Hippocampal formation (tissue), 2 donors: ENCODE measurements at places on chromosomes 6 and 20.

GRCh38 chr6:22383016-22383415 lies 86.2 kb upstream of the PRL start:
- no peak for DNase-seq

GRCh38 chr6:7236306-7237209 lies 76.4 kb downstream of the SSR1 start:
- DNase-seq = no peak

DNA sequence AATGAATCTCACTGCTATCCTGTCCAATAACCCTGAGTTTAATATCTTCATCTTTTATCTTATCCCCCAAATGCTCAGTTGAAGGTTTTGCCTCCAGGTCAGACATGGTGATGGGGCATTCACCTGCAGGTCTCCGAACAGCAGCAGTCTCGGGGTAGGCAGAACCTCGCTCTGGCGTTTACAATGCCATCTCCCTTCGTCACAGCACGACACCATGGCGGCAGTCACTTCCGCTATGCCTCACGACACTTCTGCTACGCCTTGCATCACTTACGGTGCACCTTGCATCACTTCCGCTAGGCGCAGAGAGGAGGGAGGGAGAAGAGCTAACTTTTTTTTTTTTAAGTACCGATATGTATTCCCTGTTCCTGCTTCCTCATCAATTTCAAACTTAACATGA lies 194.9 kb downstream of the BCAS1 start:
- DNase-seq = no peak

DNA sequence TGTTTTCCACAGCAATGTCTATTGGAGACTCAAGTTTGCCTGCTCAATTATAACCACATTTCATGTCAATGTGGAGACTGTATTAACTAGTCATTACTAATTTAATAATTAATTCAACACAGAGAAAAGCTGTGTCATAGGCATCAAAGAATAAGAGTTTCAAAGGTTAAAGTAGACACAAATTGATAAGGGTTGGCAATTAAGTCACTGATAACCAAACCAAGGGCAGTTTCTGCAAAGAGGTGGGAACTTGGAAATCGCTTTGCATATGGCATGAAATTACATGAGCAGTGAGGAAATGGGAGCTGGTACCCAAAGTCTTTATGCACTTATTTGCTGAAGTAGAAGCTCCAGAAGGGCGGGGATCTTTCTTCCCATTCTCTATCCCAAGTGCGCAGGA lies 34.2 kb downstream of the GCLC start:
- DNase-seq = no peak

DNA sequence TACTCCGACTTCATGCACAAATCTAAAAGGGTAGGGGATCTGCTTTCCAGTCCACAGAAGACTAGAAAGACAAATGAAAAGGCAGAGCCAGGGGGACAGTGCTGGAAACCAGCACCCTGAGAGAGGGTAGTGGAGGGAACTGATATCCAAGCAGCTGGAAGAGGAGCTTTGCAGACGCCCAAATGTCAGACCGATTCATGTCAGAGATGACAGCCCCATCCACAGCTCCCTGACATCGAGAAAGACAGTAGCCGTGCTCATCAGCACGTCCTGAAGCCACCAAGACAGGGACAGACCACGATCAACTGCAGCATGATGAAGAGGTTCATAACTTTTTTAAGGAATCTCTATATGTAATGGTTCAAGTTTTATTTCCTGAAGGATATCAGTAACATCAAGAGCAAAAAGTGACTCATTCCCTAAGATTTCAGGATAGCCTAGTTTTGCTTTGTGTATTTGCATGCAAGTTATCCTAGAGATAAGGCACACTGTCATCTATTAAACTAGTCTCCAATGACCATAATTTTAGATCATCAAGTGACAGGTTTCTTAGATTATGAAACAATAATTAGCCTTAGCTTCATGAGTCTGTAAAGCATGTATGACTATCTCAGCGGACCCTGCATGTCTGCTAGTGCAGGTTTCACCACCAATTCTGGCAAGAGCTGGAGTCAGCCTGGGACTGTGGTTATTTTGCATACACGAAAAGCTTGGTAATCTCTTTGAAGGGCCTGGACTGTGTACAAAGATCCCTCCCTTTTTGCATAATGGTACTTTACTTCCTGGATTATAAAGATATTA lies 43.0 kb downstream of the PRDM1 start:
- DNase-seq = no peak

GRCh38 chr6:140559458-140559857 lies 1185.0 kb upstream of the CITED2 start:
- DNase-seq = no peak

- DNase-seq = no peak
Measured at GRCh38 chr20:5508044-5508443, 191.3 kb upstream of the PROKR2 start.

DNA sequence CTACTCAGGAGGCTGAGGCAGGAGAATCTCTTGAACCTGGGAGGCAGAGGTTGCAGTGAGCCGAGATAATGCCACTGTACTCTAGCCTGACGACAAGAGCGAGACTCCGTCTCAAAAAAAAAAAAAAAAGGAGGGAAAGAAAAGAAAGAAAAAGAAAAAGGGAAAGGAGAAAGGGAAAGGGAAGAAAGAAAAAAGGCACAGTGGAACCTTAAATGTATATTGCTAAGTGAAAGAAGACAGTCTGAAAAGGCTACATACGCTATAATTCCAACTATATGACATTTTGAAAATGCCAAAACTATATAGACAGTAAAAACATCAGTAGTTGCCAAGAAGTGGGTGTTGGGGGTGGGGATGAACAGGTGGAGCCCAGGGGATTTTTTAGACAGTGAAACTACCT lies 16.2 kb downstream of the PPIL4 start:
- DNase-seq = no peak

DNA sequence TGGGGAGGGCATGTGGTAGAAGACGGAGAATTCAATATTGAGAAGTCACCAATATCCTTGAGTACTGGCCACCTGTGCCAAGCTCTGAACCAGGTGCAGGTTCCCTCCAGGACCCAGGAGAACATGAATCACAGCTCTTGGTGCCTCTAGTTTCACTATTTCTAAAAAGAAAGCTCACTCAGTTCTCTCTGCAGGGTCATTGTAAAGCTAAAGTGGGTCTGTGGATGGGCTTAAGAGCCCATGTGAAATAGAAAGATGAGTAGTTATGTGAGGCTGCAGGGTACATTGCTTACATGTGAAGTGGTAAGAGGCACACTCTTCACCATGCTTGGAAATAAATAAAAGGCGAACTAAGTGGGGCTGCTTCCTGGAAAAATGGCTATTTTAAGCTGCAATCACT lies 43.6 kb downstream of the ZNF831 start:
- no peak for DNase-seq

DNA sequence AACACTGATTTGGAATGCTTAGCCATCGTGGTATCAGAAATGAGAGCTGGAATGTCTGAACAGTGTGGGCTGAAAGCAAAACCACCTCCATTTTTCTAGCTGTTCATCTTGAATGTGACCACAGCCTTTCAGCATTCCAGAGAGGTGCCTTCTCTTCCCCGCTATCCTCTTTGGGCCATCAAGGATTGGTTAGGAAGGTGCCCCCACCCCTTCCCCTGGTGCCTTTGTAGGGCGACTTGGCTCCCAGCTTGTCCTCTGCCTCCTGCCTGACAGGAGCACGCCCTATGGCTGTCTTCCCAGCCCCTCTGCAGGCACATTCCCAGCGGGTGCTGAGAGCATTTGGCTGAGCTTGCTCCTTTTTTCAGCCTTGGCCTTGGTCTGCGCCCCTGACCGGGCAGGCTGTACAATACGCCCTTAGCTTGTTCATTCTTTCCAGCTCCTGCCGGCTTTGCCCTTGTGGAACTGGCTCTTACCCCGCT lies 97.5 kb downstream of the ARMC2 start:
- peak; percentile 64 for DNase-seq
